Tibial nerve (tissue), 4 donors: ENCODE measurements at places on chromosomes 11 and 22. TPM values are rescaled to one million over a fixed set of nuclear protein-coding genes. Genes with fewer than 3 reads are reported as not detected.

GRCh38 chr11:45798793-45799441 is 6.0 kb upstream of the SLC35C1 start:
- no peak for DNase-seq

The OR51B2 gene
- not detected for total RNA-seq

DNA sequence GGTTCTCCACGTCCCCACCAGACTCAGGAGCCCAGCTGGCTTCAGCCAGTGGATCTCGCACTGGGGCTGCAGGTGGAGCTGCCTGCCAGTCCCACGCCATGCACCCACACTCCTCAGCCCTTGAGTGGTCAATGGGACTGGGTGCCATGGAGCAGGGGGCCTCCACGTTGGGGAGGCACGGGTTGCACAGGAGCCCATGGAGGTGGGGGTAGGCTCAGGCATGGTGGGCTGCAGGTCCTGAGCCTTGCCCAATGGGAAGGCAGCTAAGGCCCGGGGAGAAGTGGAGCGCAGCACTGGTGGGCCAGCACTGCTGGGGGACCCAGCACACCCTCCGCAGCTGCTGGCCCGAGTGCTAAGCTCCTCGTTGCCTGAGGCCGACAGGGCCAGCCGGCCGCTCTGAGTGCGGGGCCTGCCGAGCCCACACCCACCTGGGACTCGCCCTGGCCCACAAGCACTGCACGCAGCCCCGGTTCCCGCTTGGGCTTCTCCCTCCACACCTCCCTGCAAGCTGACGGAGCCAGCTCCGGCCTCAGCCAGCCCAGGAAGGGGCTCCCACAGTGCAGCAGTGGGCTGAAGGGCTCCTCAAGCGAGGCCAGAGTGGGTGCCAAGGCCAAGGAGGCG is 258.5 kb upstream of the PDGFD start:
- no peak for DNase-seq

DNA sequence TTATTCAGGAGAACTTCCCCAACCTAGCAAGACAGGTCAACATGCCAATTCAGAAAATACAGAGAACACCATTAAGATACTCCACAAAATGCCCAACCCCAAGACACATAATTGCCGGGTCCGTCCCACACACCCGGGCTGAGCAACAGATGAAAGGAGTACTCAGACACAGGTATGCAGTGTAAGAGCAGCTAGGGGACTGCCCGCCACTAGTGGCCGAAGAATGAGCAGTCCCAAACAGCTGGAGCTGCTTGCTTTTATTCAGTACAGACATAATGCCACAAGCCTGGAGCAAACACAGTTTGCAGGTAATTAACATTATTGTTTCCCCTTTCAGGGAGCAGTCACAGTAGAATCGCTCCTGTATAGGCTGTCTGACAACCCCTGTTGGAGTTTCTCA is 364.6 kb downstream of the LUZP2 start:
- no peak for DNase-seq

GRCh38 chr11:76721755-76722677 is 51.5 kb upstream of the LRRC32 start:
- DNase-seq: peak; percentile 82

The PTGDR2 gene
- 2.4 TPM for total RNA-seq

DNA sequence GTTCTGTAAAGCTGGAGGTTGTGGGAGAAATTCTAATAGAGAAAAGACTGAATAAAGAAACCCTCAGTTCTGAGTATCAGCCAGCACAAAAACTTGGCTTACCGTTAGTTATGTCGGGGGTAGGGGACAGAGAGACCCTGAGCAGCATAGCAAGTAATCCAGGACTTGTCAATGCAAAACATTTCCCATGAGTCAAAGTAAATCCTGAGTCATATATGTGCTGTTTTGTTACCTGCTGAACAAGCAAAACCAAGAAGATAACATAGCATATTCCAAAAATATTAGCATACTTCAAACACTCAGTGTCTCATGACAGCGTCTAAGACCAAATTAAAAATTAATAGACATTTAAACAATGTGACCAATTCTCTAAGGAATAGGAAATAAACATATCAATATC is 75.1 kb upstream of the LUZP2 start:
- no peak for DNase-seq

GRCh38 chr22:23250056-23250784 is 69.9 kb downstream of the BCR start:
- no peak for DNase-seq

The POLDIP3 gene
- 49.2 TPM for total RNA-seq

- DNase-seq: no peak
These were observed 38.0 kb downstream of the PHF21B start for GRCh38 chr22:44971651-44972362.

DNA sequence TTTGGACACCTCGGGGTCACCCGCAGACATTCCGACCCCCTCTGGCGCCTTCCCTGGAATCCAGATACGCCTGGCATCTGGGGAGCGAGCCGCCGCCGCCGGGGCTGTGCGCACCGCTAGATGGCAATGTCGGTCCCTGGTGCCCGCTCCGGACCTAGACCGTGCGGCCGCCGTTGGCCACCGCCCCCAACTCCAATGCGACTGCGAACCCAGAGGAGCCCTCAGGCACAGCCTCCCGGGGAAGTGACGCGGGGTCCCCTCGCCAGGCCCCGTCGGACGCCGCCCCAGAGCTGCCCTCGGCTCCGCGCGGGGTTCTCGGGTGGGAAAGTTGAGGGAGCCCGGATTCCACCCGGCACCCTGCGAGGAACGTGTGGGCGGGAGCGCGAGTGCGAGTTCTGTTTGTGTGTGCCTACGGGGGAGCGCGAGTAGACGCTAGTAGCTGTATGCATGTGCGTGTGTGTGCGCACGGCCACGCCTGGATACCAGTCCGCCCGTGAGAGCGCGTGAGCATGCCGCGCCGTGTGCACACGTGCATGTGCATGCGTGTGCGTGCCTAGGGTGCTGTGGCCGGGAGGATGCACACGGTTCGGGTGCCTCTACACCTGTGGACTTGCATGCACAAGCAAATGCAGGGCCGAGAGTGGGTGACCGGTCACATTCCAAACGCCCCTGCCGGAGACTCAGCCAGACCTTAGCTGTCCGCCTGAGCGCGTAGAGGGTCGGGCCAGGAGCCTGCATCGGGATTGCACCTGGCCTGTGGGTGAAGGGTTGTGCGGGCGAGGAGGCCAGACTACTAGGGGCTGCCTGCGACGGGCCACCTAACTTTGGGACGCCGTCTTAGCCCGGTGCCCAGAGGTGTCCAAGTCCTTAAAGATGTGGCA is 1.9 kb downstream of the CHRM4 start:
- no peak for DNase-seq

DNA sequence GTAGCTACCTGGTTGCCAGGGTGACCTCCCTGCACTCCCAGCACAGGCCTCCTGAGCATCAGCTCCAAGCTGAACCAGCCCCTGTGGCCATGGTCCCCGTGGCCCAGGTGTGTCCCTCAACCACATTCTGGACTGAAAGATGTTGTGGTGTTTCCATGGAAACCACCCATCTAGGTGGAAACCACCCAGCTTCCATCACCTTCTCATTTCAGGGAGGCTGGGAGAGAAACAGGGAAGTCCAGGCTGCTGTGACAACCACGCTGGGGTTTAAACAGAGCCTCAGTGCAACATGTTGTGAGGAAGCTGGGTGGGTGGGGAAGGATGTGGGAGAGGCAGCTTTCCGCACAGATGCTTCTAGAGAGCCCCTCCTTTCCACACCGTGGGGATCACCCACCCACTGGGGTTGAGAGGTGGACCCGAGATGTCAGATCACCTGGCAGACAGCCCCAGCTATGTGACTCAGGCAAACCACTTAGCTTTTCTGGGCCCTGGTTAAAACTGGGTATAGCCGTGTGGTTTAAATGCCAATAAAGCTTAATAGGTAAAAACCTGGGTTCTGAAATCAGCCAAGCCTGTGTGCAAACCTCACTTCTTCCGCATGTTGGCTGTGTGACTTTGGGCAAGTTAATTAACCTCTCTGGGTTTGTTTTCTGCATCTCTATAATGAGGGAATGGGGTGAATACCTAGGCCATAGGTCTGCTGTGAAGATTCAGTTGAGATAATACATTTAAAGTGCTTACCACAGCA is 46.4 kb downstream of the CD82 start:
- no peak for DNase-seq

GRCh38 chr11:132043714-132044113 is 673.3 kb downstream of the NTM start:
- DNase-seq: no peak

DNA sequence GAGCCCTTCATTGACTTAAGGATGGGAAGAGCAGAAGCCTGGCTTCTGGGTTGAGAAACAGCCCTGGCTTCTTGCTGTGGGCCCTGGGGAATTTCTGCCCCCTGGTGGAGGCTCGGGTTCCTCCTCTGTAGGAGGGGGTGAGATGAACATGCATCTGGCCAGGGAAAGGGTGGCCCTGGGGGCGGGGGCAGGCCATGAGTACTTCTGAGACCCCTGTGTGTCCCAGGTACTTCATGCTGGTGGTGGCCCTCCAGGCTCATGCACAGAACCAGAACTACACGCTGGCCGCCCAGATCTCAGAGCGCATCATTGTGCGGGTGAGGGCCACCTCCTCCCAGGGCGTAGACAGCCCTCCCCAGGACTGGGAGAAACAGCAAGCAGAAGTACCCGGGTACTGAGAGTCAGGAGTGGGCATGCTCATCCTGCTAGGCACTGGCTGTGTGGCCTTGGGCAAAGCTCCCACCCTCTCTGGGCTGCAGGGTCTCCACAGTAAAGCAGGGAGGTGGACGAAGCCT is 15.8 kb downstream of the TMEM258 start:
- peak; percentile 26 for DNase-seq

- no peak for DNase-seq
These were observed 35.6 kb upstream of the PPARA start for GRCh38 chr22:46114518-46115387.

The SCT gene
- not detected for total RNA-seq

DNA sequence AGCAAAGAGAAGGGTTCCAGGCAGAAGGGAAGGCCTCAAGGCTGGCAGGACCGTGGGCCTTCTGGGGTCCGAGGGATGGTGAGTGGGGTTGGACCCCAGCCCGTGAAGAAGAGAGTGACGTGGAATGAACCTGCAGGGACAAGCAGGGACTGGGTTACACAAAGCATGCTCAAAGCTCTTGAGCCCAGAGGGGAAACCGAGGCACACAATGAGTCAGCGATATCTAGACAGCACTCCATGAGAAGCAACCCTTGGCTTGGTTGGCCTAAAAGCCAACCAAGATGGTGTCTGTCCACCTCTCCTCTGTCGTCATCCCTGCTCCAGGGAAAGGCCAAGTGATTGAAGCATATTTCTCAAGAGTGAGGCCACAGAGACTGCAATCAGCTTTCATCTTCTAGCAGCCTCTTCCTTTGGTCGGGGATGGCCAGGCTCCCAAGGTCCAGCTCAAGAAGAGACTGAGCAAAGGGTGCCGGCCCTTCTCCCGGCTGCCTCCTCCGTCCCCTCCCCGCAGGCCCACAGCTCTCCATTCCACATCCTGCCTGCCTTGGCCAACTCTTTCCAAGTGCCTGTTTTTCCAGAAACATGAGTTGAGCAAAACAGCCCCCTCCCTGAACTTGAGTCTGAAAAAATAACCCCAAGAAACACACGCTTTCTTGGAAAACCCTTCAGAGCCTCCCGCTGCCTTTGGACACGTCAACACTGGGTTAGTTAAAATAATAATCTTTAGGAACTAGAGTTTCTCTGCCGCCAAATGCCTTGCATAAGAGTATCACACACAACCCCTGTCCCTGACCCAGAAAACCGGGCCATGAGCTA is 556.6 kb downstream of the MIAT start:
- DNase-seq: peak; percentile 37

- no peak for DNase-seq
These were observed 25.5 kb downstream of the MADD start for GRCh38 chr11:47295385-47295784.

The APOBEC3F gene
- 3.5 TPM for total RNA-seq

The MRGPRX4 gene
- not detected for total RNA-seq

- DNase-seq: peak; percentile 25
These were observed 189.8 kb downstream of the SNX19 start for GRCh38 chr11:130726234-130727037.

GRCh38 chr11:17788084-17788483 is 53.5 kb downstream of the KCNC1 start:
- no peak for DNase-seq

GRCh38 chr11:36994208-36994607 is 396.2 kb upstream of the RAG2 start:
- no peak for DNase-seq

GRCh38 chr11:9247863-9248262 is 17.3 kb downstream of the DENND5A start:
- DNase-seq: no peak

The UBE2L6 gene
- total RNA-seq: 28.0 TPM

DNA sequence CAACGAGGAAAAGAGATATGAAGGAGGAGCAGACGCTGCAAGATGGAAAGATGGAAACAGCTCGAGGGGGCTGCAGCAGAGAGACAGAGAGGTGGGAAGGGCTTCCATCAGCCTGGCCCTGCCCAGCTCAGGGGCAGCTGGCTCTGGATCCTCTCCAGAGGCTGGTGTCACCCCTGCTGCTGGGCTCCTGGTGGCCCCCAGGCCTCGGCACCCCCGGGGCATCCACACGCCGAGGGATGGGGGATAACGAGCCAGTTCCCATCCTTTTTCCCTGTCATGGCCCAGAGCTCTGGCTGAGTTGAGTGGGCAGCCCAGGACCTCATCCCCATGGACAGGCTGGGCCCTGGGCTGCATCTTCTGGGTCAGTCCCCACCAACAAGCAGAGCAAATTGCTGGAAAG is 102.3 kb downstream of the ST3GAL4 start:
- no peak for DNase-seq
